ENCODE measurements at places on chromosomes 6 and 20.

DNA sequence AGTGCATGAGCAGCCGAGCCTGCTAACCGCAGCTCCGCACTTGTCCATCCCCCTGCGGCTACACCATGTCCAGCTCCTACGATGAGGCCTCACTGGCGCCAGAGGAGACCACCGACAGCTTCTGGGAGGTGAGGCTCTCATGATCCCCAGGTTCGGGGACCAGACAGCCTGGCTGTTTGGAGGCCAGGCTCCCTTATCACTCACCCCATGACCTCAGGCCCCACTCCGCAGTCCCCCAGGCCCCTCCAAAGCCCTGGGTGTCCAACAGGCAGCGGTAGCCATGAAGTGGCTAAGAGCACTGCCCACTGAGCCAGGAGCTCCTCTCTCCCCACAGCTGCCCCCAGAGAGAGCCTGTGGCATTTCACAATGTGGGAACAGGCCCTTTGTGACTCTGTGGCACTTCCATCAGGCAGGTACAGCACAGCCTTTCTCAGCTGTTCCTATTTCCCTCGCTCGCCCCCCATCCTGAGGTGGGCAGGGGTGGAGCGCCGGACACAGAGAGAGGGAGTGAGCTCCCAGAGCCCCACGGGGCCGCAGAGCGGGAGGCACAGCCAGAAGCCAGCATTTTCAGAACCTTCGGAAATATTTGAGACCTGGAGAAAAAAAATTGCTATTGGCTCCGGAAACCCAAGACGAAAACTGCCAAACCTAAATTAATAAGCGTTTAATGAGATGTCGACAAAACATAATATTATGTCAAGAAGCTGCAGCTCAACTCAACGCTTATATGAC lies 29.7 kb downstream of the SPDEF start:
- no peak for DNase-seq

DNA sequence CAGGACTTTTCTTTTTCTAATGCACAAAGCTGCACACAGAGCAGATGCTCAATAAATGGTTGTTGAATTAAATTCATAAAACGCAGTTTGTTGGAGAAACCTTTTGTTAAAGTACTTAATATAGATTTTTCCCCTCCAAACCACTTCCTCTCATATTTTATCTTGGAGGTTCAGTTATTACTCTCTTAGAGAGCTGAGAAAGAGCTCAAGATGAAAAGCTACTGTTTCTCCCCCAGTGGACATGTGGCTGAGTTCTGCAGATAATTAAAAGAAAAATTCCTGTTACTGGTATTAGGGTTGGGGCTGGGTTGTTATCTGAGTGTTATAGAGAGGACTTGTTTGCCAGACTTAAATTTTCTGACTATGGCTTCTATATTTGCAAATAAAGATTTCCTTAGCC lies 294.0 kb downstream of the TBC1D7 start:
- no peak for DNase-seq

- no peak for DNase-seq
Measured at GRCh38 chr6:138371720-138372119, 6.0 kb upstream of the SMIM28 start.

DNA sequence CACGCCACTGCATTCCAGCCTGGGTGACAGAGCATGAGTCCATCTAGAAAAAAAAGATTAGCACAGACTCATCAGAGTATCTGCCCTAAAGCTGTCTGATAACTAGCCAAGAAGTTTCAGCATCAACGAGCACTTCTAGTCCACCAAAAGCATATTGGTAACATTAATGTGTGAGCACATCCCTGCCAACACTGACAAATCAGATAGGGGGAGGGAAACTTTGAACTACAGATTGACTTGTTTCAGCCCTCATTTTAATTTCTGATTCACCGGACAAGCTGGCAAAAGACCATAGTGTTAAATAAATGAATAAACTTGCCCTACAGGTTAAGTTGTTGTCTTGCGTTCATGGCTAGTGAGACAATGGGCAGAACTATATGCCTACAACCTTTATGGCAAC lies 7.7 kb upstream of the SEC63 start:
- DNase-seq: no peak

DNA sequence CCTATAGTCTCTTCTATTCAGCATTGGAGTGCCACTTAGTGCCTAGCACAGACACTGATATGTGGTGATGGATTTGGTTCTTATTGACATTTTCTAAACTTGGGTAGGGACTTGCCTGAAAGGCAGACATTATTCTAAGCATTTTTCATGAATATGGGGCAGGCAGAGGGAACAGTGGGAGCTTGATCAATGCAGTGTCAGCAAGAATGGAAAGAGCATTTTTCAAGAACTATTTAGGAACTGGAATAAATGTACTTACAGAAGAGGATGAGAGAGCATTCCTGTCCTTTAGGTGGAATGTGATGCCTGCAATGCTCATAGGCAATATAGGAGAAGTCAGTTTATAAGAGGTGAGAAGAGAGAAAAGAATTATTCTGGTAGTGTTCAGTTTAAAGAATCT lies 26.2 kb downstream of the DEFB114 start:
- no peak for DNase-seq

GRCh38 chr6:53564401-53565065 lies 19.6 kb upstream of the GCLC start:
- DNase-seq: no peak

DNA sequence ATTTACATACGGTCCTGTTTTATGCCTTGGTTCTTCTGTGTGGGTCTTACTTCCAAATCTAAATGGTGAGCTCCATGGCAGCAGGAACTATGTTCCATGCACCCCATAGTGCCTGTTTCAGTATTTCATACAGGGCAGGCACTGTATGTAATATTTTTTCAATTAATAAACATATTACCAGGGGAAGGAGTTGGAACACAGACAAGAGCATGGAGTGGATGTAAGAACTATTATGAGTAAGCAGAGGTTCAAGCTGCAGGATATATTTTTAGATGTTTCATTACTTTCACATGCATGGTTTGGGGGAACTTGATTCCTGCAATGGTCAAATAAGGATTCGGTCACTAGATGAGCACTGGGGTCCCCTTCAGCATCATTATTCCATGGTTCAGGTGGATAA lies 108.3 kb downstream of the KIF13A start:
- DNase-seq: no peak

DNA sequence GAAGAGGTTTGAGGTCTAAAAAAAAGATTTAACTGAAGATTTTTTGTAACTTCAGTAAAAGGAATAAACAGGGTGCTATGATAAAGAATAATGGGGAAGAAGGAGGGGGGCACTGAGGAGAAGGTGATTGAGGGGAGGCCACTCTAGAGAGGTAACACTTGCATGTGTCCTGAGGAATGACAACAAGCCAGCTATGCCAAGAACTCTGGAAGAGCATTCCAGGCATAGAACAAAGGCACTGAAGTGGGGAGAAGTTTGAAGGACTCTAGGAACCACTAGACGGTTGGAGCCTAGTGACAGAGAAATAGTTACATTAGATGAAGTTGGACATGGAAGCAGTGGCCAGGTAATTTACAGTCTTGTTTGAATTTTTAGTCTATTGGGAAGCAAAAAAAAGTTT lies 10.8 kb upstream of the SF3B5 start:
- DNase-seq: no peak

DNA sequence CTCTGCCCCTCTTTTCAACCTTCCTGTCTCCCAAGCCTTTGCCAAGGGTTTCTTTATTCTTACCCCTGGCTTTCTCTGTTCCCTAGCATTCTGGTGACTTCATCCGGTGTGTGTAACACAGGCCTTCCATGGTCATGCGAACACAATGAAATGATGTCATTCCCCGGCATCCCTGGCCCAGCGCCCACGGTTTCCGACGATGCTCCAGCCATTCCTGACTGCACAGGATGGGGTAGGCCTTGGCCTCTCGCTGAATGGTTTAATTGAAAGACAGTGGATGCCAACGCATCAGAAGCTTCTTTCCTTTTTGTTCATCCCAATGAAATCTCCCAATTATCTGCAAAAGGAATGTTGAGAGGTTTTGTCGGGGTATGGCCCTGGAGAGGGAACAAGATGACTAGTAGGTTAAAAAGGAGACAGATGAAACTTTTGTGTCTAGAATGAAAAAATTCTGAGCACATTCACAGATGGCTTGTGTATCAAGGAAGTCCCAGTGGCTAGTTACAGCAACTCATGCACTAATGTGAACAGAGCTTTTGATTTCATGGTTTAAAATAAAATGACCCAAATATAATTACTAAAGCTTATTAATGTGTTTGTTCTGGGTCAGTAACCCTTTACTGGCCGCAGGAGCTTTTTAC lies 655.0 kb downstream of the QKI start:
- no peak for DNase-seq

DNA sequence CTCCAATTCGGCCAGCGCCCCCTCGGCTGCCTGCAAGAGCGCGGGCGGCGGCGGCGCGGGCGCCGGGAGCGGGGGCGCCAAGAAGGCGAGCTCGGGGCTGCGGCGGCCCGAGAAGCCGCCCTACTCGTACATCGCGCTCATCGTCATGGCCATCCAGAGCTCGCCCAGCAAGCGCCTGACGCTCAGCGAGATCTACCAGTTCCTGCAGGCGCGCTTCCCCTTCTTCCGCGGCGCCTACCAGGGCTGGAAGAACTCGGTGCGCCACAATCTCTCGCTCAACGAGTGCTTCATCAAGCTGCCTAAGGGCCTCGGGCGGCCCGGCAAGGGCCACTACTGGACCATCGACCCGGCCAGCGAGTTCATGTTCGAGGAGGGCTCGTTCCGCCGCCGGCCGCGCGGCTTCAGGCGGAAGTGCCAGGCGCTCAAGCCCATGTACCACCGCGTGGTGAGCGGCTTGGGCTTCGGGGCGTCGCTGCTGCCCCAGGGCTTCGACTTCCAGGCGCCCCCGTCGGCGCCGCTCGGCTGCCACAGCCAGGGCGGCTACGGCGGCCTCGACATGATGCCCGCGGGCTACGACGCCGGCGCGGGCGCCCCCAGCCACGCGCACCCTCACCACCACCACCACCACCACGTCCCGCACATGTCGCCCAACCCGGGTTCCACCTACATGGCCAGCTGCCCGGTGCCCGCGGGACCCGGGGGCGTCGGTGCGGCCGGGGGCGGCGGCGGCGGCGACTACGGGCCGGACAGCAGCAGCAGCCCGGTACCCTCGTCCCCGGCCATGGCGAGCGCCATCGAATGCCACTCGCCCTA lies 963 bp downstream of the FOXF2 start:
- no peak for DNase-seq
